Lower leg skin (tissue), 4 donors: ENCODE measurements at places on chromosomes 5 and 9. TPM values are rescaled to one million over a fixed set of nuclear protein-coding genes. Genes with fewer than 3 reads are reported as not detected.

Gene BARHL1
- not detected for total RNA-seq

Gene MARCOL
- not detected for total RNA-seq

Gene IFNA21
- not detected for total RNA-seq

GRCh38 chr5:1867114-1867814, 15.5 kb downstream of the IRX4 start:
- DNase-seq = no peak

GRCh38 chr5:150153957-150154617, 1.6 kb downstream of the PDGFRB start:
- DNase-seq = no peak

DNA sequence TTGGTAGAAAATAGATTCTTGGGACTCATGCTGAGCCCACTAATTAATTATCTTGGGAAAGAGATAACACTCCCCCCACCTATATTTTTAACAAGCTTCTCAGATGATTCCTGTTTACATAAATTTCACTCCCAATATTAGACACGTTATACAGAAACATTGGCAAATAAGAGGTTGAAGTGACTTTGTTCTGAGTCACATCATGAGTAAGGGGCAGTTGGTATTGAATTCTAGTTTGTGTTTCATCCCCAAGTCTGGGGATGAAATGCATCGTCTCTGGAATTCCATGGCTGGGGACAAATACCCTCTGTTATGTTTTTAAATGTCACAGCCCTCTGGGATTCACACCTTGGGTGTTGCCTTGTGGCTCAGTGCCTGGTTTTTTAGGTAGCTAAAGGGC, 41.0 kb downstream of the BASP1 start:
- DNase-seq = no peak

- DNase-seq = no peak
Measured at GRCh38 chr9:12718482-12719026, 25.4 kb downstream of the TYRP1 start.

GRCh38 chr9:88280816-88281382, 107.3 kb upstream of the SPIN1 start:
- peak; percentile 67 for DNase-seq

- no peak for DNase-seq
Measured at GRCh38 chr5:3958389-3958788, 362.8 kb downstream of the IRX1 start.

GRCh38 chr9:128296340-128297220, 20.5 kb downstream of the SWI5 start:
- no peak for DNase-seq

- DNase-seq = peak; percentile 27
Measured at GRCh38 chr9:4762886-4763541, 22.0 kb upstream of the AK3 start.

DNA sequence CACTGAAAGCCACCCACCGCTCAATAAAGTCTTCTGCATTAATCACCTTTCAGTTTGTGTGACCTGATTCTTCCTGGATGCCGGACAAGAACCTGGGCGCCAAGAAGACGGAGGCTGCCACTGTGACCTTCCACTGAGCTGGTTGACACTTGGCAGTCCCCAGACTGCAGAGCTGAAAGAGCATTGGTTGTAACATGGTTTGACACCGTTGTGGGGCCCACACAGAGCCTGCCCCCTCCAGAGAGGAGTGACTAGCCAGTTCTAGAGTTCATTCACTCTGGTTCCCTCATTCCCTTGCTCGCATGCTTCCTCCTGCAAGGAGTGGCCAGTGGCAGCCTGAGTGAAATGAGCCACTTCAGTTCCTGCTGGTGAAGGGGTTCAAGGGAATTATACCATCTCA, 86.2 kb upstream of the ANXA1 start:
- no peak for DNase-seq

GRCh38 chr9:124268248-124268647, 10.5 kb downstream of the NEK6 start:
- no peak for DNase-seq

DNA sequence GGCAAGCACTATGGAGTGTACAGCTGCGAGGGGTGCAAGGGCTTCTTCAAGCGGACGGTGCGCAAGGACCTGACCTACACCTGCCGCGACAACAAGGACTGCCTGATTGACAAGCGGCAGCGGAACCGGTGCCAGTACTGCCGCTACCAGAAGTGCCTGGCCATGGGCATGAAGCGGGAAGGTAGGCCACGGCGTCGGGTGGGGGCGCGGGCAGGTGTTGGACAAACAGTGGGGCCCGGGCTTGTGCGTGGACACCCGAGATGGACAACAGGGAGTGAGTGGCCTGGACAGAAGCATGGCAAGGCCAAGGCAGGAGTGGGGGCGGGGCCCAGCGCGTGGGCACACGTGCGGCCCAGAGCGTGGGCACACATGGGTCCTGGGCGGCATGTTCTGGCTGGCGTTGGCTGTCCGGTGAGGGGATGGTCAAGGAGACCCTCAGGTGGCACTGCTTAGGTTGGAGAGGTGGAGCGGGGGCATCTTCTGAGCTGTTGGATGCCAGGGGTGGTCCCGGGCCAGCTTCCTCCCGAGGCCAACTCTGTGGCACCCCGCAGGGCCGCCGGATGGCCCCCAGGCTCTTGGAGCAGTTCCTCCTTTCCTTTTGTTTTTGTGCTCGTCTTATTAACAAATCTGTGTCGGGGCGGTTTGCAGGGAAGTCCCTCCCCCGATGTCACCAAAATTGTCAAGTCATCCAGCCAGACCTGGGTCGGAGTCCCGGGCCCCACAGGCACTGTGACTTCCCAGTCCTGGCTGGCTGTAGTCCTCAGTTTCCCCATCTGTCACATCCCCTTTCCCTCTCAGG, 82.9 kb downstream of the RXRA start:
- DNase-seq = no peak

GRCh38 chr9:106620081-106620480, 242.9 kb upstream of the ZNF462 start:
- DNase-seq = no peak

DNA sequence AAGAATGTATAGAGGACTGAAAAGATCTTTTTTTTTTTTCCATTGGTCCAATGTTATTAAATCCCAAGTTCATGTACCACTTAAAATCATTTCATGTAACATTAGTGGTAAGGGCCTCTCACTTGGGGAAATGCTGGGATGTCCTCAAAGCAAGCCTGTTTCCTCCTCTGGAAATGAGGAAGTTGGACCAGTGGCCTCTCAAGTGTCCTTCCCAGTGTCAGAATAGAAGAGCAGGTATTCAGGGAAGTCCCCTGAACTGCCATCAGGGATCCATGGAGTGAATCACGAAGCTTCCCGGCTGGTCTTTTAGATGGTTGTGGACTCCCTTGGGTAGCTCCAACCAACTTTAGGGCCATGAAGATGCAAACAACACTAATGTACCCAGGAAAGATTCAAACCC, 55.2 kb upstream of the AFAP1L1 start:
- DNase-seq = no peak

- DNase-seq = peak; percentile 74
Measured at GRCh38 chr9:89359751-89360261, 41.5 kb downstream of the SECISBP2 start.

DNA sequence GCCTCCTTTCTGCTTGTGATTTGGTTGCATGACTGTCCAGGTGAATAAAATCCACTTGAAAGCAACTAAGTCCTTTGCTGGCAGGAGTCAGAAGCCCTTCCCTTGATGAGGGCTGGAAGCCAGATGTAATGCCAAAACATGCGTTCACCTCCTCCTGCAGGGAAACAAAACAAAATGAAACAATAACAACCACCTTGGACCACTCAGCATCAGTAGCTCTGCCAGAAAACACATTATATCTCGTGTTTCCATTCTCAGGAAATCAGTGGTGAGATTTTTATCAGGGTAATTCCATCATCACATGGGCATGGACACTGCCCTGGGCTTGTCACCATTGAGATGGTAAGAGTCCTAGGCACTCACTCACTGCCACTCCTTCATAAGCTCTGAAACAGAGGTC, 350.3 kb upstream of the ACTBL2 start:
- DNase-seq = no peak

DNA sequence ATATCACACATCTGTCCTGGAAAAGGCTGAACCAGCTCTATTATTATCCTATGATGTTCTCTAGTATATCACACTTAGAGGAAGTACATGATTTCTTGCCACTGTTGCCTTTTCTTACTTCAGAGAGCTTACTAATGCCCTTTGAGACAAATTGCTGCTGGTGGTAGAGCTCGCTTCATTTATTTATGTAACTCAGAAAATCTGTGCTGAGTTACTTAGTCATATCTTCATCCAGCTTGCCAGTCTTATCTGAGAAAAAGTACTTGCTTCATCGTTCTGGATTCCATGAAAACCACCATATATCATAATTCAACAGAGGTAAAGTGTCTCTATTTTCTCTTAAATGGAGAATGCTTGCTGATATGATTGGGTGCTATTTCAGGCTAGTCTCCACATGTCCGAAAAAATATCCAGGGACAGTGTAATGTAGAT, 26.6 kb downstream of the PTPDC1 start:
- DNase-seq = no peak

DNA sequence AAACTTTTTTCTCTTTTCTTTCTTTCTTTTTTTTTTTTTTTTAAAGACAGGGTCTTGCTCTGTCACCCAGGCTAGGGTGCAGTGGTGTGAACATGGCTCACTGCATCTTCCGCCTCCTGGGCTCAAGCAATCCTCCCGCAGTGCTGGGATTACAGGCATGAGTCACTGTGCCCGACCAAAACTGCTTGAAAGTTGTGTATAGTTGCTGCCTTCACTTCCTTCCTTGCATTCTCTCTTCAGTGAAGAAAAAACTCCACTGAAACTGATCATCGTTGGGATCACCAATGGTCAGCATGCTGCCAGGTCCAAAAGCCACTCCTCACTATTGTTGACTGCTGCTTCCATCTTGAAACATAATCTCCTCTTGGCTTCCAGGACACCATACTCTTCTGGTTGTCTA, 66.6 kb upstream of the CTNNA1 start:
- DNase-seq = no peak

DNA sequence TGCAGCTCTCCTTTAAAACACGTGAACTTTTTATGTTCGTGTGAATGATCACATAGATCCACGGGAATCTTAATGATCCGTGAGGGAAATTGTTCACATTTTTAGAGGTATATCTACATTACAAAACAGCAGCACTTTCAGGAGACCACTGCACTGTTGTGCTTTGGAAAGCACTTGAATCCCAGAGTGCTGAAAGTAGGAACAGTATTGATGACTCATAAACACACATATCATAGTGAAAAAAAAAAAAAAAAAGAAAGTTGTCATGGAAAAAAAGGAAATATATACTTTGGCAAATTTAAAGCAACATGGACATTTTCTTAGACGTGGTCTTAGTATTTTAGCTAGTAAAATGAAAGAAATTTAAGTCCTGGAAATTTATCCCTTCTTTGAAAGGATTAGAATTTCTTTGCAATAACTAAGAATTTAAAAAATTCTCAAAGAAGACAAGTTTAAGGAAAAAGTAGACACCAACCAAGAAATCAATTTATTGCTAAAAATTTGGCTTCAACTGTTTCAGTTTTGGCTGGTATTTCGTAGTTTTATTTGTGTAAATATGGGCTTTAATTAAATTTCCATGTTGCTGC, 55.4 kb downstream of the ADGRV1 start:
- no peak for DNase-seq
